ENCODE measurements at places on chromosomes 12 and 14. TPM values are rescaled to one million over a fixed set of nuclear protein-coding genes. Genes with fewer than 3 reads are reported as not detected.

The C14orf180 gene
- total RNA-seq, result 0.54 TPM

The RIMBP2 gene
- 1.1 TPM for total RNA-seq

The OR6C4 gene
- not detected for total RNA-seq

The IFNG-AS1 gene
- total RNA-seq, result not detected

The LTB4R2 gene
- 2.4 TPM for total RNA-seq

The TMEM63C gene
- total RNA-seq, result 0.10 TPM

The RNF212B gene
- total RNA-seq, result not detected

The STON2 gene
- total RNA-seq, result 11.5 TPM

The LRRC9 gene
- total RNA-seq, result not detected

The MYBPC1 gene
- not detected for total RNA-seq

The PKP2 gene
- total RNA-seq, result 1.1 TPM

The FSCB gene
- total RNA-seq, result 0.15 TPM

The OAS3 gene
- 3.5 TPM for total RNA-seq

The ARHGAP5 gene
- 257 TPM for total RNA-seq

The PARP2 gene
- 10.4 TPM for total RNA-seq

The IPO8 gene
- total RNA-seq, result 73.9 TPM

The PLA2G1B gene
- not detected for total RNA-seq

Measured in gastroesophageal sphincter (tissue), 4 donors.